ENCODE measurements at places on chromosomes 7 and 10.

DNA sequence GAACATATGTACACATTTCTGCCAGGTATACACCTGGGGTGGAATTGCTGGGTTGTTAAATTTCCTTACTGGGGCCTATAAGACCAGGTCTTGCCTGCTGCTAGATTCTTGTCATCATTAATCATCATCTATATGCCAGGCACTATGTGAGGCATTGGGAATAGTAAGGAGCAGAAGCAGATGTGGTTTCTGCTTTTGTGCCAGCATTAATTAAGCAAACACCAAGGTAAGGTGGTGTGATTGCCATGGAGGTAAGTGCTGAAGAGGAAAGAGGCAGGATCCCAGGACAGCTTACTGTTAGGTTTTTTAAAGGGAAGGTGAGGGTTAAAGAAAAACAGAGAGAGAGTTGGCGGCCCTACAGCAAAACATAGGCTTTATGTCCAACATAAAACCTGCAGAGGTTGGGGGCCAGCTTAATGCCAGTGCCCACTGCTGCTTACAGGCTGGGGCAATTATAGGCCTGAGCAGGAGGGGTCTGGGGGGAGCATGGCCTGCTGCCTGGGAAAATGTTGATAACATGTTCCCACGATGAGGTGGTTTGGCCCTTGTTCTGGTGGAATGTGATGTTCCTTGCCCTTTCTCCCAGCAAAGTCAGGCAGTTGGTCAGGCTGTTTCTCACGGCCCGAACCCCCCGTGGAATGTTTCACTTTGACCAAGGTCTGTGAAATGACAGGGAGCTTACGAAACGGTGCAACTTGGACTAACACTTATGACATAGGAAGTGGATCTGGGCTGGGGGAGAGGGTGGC lies 93.9 kb downstream of the RBM20 start:
- no peak for DNase-seq

DNA sequence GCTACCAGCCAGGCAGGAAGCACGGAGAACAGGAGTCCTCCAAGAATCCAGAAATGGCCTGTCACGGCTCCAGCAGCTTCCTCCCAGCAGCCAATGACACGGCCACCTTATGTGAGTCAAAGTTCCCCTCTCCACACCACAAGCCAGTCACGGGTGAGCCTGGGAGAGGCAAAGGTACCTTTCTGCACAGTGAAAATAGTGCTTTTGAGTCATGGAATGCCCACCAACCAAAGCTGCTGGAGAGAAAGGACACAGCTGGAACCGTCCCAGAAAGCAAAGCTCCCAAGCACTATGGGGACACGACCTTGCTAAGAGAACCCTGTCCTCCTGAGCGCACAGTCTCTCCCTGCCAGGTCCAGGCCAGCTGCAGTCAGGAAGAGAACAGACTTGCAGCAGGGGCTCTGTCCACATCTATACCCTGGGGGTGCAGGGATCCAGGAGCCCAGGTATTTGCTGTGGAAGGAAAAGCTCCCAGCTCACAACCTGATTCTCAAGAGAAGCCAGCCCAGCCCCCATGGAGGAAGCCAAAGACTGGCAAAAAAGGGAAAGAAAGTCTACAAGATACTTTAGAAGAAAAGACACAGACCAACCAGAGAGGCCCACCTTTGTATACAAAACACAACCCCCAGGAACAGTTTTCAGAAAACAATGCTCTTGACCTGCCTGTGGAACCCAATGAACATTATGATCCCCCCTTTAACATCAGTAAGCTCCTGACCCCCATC lies 24.4 kb downstream of the C10orf71 start:
- no peak for DNase-seq

DNA sequence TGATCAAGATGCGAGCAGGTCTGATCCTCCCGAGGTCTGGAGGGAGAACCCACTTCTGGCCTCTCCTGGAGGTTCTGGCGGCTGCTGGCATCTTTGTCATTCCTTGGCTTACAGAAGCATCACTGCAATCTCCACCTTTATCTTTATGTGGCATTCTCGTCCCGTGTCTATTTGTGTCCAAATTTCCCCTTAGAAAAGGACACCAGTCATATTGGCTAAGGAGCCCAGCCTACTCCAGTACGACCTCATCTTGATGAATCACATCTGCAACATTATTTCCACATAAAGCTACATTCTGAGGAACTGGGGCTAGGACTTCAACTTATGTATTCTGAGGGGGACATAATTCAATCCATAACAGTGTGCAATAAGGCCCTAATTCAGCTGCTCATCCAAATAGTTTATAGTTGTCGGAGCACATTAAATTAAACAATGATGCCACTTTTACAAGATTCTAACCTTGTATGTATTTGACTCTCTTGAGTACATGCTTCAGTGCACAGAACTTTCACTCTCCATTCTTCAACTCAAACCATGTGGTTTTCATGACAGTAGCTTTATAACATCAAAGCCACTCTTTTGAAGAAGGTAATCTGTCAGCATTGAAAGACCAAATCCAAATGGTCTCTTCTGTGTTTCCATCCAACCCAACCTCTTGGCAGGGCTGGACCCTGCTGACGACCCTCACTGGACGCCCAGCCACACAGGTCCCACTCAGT lies 86.2 kb upstream of the DDC start:
- no peak for DNase-seq

- no peak for DNase-seq
Measured at GRCh38 chr7:142940966-142941535, 1.8 kb downstream of the LLCFC1 start.

- DNase-seq, result no peak
Measured at GRCh38 chr7:155729847-155730246, 82.4 kb downstream of the SHH start.

DNA sequence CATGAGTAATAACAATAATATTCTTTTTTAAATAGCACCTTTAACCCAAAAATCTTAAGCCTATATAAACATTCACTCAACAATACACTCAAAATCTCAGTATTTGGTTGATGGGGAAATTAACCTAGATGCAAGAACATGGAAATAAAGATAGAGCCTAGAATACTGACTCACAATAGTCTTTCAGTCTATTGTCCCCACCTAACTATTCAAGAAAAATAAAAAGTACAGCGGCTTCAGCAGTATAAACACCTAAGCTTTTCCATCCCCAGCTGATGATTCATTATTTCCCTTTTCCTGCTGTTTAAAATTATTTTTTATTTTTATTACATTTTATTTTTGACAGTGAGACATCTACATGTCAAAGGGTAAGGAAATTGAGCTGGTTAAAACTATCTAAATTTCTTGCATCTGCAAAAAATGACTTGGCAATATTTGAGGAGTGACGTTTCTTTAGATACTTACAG lies 201.4 kb downstream of the FZD1 start:
- DNase-seq, result no peak

- no peak for DNase-seq
Measured at GRCh38 chr7:151891182-151891581, 14.3 kb upstream of the PRKAG2 start.

GRCh38 chr10:118867768-118868167 lies 113.0 kb upstream of the CACUL1 start:
- DNase-seq, result no peak

- peak; percentile 75 for DNase-seq
Measured at GRCh38 chr10:21399392-21400035, 126.0 kb downstream of the SKIDA1 start.

- DNase-seq, result no peak
Measured at GRCh38 chr10:17734432-17735080, 17.4 kb upstream of the TMEM236 start.

GRCh38 chr7:79923953-79924352 lies 210.7 kb upstream of the GNAI1 start:
- peak; percentile 32 for DNase-seq

- DNase-seq, result peak; percentile 46
Measured at GRCh38 chr7:139108266-139109187, 993 bp downstream of the ZC3HAV1 start.

DNA sequence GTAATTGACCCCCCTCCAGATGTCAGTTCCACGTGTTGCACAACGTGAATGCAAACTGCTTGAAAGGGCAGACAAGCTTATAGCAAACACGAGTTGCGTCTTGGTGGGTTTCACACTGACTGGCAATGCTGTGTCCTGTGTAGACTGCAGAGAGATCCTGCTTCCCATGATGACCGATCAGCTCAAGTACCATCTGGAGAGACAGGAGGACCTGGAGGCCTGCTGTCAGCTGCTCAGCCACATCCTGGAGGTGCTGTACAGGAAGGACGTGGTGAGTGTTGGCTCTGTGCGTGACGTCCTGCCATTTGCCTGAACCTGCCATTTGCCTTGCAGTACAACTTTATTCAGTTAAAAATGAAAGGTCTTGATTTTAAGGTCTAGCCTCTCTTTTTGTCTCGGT lies 71.1 kb downstream of the INSYN2A start:
- DNase-seq, result no peak

DNA sequence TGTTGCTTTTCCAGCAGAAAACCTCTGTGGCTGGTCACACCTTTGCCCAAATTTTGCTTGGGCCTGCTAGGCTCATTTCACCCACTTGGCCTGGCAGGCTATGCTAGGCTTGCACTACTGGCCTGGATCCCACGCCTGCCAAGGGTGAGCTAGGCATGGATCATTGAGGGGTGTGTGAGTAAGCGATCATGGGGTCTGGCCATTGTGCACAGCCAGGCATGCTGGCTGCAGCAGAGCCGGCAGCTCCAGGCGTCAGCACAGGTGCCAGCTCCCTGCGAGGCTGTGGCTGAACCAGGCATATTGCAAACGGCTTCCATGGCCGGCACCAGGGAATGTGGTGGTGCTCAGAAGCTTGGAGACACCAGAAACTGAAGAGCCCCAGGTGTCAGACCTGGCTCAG lies 19.2 kb downstream of the CFAP70 start:
- DNase-seq, result no peak

- no peak for DNase-seq
Measured at GRCh38 chr7:69787736-69788431, 189.6 kb downstream of the AUTS2 start.

DNA sequence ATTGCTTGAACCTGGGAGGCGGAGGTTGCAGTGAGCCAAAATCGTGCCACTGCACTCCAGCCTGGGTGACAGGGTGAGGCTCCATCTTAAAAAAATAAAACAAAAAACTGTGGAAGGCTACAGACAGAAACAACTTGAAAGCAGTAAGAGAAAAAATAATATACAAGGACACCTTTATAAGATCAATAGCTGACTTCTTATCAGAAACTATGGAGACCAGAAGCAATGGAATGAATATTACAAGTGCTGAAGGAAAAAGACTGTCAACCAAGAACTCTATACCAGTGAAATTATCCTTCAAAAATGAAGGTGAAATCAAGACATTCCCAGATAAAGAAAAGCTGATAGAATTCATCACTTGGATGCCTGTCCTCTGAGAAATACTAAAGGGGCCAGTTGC lies 49.0 kb downstream of the RBAK start:
- no peak for DNase-seq

DNA sequence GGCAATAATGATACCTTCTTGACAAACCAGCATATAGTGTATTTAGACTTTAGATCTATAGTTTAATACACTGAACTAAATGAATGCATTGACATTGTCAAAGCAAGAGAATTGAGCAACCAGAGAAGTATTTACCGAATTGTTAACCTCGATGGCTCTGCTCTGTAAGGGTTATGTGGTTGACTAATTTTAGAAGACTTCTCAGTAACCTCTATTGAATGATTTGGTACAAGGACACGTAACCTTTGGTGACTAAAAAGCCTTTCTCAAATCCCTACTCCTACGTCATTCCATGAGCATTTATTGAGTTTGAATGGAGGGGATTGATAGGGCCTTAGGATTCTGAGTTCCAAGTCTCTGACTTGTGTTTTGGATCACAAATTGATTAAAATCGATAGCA lies 67.6 kb downstream of the MDFIC start:
- DNase-seq, result no peak

- DNase-seq, result no peak
Measured at GRCh38 chr7:18177129-18177814, 149.6 kb upstream of the PRPS1L1 start.

DNA sequence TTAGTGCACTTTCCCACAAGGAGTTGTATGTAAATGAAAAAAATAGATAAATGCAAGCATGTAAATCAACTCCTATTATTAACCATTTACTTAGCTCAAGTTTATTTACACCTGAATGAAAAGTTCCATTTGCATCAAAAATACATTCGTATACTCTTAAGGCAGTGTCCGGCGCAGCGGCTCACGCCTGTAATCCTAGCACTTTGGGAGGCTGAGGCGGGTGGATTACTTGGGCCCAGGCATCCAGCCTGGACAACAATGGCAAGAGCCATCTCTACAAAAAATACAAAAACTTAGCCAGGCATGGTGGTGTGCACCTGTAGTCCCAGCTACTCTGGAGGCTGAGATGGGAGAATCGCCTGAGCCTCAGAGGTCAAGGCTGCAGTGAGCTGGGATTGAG lies 4.2 kb upstream of the IDI2 start:
- DNase-seq, result no peak

DNA sequence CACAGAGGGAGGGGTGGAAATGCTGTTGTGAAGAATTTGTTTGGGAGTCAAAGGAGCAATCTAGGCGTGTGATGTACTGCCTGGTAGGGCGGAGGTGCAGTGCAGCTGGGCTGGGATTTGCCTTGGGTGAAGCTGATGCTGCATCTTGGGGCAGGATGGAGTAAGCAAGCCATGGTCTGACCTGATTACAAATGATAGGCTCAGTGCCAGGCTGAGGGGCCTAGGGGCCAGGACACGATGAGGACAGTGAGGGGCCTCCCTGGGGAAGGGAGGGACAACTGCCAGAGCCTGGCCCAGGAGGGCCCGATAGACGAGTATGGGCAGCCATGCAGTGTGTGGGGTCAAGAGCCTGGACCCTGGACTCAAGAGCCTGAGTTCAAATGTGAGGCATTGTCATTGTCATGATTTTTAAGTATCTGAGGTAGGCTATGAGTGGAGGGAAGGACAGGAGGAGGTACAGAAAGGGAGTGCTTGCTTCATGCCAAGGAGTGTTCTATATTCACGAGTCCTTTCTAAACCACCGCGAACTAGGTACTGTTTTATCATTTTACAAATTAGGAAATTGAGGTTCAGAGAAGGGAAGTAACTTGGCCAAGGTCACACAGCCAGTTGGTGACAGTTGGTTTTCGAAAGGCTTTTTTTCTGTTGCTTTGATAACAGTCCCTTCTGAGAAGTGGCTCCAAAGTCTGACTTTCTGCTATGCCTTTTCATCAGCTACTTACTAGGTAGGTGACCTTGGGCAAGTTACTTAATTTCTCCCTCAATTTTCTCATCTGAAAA lies 29.7 kb downstream of the HIF1AN start:
- no peak for DNase-seq

DNA sequence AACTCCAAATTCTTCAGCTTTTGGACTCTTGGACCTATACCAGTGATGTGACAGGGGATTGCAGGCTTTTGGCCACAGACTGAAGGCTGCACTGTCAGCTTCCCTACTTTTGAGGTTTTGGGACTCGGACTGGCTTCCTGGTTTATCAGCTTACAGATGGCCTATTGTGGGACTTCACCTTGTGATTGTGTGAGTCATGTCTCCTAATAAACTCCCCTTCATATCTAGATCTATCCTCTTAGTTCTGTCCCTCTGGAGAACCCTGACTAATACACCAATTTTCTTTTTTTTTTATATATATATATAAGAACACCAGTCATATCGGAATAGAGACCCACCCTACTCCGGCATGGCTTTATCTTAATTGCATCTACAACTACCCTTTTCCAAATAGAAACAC lies 166.8 kb downstream of the ETV1 start:
- DNase-seq, result no peak

GRCh38 chr10:5968681-5969453 lies 8.5 kb downstream of the IL15RA start:
- no peak for DNase-seq
